Activated CD4-positive, alpha-beta T cell treated with anti-CD3 and anti-CD28 coated beads for 1 hour (primary cell): ENCODE measurements at places on chromosomes 16 and 17.

DNA sequence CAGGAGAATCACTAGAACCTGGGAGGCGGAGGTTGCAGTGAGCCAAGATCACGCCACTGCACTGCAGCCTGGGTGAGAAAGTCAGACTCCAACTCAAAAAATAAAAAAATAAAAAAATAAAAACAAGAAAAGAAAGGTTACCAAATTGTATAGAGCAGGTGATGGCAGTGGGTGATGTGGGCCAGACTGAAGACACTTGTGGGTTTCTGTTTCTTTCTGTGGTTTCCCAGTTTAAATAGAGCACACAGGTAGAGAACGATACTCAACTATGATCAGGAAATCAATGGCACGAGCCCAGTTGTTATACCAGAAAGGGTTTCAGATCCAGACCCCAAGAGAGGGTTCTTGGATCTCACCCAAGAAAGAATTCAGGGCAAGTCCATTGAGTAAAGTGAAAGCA is 32.6 kb downstream of the NUBP1 start:
- DNase-seq: no peak

DNA sequence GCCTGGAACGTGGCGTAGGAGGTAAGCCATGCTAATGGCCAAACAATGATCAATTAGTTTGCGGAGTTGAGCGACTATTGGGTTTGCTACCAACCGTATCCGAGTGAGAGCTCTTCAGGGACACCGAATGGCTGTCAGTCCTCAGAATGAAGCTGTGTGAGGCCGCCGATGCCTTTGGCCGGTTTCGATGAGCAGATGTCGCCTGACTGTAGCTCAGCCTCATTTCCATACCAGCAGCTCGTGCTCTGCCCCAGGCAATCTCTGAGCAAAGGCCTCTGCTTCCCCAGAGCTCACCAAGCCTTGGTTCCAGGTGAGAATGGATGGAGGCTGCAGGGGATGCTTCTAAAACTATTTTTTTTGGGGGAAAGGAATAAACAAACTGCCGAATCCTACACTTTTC is 111.7 kb upstream of the HS3ST4 start:
- no peak for DNase-seq

DNA sequence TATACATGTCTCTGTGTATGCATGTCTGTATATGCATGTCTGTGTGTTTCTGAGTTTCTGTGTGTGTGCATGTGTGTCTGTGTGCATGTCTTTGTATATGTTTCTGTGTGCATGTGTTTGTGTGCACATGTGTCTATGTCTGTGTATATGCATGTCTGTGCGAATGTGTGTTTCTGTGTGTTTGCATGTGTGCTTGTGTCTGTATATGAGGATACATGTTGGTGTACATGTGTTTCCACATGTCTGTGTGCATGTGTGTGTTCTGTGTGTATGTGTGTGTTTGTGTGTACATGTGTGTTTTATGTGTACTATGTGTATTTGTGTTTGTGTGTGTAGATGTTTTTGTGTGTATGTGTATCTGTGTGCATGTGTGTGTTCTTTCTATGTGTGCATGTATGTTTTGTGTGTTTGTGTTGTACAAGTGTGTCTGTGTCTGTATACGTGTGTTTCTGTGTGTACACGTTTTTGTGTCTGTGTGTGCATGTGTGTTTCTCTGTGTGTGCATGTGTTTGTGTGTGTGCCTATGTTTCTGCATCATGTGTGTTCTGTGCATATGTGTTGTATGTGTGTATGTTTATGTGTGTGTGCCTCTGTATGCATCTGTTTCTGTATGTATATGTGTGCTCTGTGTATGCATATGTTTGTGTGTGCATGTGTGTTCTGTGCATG is 8.9 kb upstream of the RAB37 start:
- no peak for DNase-seq

DNA sequence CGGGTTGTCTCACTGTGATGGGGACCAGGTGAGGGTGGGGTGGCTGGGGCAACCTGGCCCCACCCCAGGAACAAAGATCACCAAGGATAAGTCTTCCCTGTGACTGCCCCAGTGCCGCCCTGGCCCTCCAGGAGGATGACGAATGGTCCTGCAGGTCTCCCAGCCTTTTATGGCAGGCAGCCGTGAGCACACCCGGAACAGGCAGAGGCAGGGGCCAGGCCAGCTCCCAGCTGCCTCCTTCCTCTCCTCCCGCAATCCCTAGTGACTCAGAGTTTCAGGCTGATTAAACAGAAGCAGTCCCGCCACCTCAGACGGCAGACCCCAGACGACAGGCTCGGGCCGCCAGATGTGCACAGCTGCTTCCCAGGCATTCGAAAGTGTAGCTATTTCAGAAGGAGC is 13.3 kb downstream of the JUP start:
- DNase-seq: no peak

DNA sequence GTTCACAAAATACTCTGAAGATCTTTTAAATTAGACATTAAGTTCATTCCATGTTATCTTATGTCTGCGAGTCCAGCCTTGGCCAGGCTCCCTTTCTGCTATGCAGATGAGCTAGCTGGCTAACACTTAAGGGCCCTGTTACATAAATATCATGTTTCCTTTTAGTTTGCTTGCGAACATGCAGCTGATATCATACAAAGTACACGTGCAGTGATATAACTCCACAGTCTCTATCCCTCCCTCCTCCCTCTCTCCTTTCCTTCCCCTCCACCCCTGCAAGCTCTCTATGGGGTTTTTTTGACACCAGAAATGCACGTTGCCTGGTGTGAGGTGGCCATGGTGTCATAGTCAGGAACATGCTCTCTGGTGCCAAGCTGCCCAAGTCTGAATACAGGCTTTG is 46.1 kb downstream of the ARHGAP17 start:
- DNase-seq: no peak

- no peak for DNase-seq
Observed at GRCh38 chr16:88338111-88338510, 44.6 kb upstream of the ZNF469 start.

GRCh38 chr17:3003296-3004149 is 59.9 kb downstream of the OR1D5 start:
- no peak for DNase-seq

DNA sequence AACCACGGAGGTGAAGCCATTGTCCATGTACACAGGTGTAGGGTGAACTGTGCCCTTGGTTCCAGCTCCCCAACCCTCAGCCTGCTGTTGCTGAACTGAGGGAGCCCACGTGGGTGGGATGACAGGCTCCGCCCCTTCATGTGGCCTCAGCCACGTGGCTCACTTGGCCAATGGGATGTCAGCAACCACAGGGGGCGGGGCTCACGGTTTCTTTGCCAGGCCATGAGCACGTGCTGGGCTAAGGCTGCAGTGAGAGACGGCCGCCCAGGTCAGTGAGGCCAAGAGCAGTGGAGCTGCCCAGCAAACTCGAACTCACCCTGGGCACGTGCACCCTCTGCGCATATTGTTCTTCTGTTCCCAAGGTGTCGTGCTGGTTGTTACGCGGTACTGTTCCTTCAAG is 282.6 kb downstream of the IRF8 start:
- DNase-seq: no peak

DNA sequence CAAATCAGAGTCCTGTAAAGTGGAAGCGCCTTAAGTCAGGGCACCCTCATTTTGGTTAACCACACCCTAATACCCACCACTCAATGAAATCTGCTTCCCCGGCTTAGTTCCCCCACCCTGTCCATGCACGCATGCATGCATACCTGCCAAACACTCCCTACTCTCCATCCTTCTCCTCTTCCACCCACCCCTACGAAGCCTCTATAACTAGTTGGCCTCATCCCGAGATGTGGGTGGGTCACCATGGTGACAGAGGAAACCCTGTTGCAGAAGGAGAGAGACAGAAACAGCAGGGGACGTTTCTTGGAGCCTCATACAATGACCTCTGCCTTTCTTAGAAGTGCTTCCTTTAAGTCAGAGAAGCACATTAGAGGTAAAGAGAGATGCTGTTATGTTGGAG is 46.8 kb upstream of the DNAH9 start:
- DNase-seq: no peak

DNA sequence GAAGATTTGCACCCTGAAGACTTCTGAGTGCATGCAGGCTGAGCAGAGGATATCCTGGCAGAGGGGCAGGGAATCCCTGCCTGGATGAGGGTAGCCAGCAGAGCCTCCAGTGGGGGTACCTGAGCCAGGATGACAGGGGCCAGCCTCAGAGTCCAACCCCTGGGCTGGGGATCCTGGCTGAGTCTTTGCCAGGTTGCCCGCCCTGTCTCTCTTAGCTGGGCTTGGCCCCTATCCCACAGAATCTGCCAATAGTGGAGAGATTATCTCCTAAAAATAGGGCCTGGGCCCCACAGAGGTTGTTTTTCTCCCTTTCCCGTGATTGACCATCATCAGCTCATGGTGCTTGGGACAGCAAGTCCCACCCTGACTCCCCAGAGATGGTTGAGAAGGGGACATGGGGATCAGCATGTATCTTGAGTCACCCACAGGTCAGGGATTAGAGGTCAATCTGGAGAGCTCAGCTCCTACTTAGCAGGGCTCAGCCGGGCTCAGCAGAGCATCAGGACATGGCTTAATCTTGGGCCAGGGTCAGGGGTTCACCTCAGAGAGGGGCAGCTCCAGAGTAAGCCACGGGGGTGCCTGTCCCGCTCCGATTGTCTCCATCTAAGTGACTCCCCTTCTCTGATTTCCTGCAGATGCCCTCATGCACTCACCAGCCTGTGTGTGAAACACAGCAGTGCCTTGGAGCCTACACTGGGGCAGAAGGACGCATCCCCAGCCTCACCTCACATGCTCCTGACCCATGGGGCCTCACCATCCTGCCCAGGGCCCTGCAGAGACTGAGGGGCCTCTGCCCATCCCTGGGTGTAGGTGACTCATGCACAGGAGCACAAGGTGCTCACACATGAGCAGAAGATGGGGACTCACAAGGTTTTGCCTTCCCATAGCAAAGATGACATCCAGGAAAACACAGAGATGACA is 11.5 kb downstream of the CDH16 start:
- no peak for DNase-seq

DNA sequence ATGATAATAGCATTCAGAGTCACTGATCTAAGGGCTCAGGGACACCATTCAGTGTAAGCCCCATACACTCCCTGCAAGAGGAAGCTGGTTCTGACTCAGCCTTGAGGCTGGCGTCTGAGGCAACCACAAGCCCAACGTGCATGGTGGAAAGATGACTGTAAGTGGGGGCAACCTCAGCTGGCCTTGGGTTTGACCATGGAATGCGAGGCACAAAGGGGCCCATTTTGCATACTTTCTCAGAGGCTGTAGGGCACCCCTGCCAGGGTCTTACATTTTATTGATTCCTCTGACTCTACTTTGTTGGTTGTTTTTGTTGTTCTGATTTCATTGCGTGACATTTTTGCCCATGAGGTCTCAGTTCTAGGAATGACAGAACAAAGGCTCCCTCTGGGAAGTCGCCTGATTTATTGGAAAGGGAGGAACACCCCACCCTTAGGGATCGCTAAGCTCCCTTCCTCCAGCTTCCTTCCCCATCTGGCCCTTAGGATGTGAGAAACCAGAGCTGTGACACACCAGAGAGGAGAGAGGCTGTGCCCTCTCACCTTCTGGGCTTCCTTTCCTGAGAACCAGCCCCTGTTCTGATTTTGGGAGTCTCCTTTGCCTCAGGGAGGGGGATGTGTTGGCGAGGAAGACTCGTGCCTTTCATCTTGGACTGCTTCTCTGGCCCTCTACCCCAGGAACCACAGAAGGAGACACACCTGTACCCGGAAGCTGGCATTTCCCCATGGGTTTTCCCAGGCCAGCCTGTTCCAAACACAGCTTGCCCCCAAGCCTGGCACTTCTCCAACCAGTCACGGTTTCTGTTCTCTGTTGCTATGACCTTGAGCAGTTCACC is 5.6 kb upstream of the CIITA start:
- no peak for DNase-seq

GRCh38 chr17:9022573-9023391 is 1.5 kb downstream of the NTN1 start:
- no peak for DNase-seq

DNA sequence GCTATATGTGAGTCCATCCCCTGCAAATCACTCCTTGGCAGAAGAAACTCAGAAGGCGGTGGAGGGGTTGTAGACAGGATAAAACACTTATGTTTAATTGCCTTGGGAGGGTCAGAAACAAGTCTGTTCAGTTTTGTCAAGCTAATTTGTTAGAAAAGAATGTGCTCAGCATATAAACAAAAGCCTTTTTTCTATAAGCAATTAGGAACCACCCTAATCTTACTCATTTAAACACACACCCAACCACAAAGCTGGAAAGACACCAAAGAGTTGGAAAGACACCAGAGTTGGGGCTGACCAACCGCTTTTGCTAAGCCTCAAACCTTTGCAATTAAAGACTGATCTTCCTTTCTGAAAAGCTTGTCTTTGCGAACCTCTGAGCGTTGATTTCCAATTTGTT is 439.2 kb upstream of the ERCC4 start:
- no peak for DNase-seq

GRCh38 chr17:49703557-49704277 is 4.0 kb downstream of the SLC35B1 start:
- no peak for DNase-seq

- DNase-seq: no peak
Observed at GRCh38 chr17:75430159-75430974, 24.9 kb upstream of the GRB2 start.

DNA sequence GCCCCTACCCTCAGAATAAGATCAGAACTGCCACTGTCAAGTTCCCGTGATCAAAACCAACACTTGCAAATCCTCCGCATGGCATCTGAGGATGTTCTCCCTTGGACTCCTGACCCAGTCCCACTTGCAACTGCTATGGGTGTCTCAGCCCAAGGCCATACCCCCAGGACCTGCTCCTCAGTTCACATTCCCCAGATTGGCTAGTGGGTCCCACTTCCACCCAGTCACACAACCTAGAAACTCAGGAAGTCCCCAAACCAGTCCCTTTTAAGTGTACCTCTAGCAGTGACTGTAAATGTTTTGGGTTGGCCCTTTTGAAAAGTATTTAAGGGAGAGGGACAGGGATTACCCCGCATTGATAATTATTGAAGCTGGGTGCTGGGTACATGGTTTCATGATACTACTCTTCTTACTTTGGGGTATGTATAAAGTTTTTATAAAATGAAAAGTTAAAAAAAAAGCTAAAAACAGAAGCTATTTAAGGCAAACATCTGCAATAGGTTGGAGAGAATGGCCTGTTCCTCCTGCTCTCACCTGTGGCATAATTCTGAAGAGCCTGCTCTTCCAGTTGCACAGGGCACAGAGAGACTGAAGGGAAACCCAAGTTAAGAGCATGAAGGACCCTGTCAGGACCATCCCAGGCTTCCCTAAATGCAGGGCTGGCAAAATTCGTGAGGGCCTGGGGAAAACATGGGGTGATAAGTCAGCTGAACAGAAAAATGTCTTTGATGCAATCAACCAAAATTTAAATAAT is 42.5 kb downstream of the ERN1 start:
- DNase-seq: no peak

DNA sequence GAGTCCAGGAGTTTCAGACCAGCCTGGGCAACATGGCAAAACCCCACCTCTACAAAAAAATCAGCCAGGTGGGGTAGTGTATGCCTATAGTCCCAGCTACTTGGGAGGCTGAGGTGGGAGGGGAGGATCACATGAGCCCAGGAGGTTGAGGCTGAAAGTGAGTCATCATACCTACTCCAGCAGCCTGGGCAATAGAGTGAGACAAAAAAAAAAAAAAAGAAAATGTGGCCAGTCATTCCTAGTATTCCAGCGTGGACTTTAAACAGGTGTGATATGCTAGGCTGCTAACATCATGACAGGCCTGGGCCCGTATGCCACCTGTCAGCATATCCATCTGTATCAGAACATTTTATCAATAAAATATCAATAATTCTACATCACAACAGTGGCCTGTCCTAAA is 143.3 kb downstream of the AATF start:
- no peak for DNase-seq

- DNase-seq: no peak
Observed at GRCh38 chr17:47898241-47898640, 2.2 kb downstream of the SP2 start.

- DNase-seq: no peak
Observed at GRCh38 chr17:1868090-1868489, 38.3 kb downstream of the RPA1 start.

GRCh38 chr17:61325382-61326073 is 74.1 kb upstream of the TBX2 start:
- DNase-seq: no peak
